CD14-positive monocyte (primary cell): ENCODE measurements at places on chromosomes 12 and 14.
A peak's percentile ranks its signal among the peaks of the same experiment; 100 is the strongest.

GRCh38 chr12:52268212-52268611 lies 6.2 kb upstream of the KRT86 start:
- DNase-seq = no peak

DNA sequence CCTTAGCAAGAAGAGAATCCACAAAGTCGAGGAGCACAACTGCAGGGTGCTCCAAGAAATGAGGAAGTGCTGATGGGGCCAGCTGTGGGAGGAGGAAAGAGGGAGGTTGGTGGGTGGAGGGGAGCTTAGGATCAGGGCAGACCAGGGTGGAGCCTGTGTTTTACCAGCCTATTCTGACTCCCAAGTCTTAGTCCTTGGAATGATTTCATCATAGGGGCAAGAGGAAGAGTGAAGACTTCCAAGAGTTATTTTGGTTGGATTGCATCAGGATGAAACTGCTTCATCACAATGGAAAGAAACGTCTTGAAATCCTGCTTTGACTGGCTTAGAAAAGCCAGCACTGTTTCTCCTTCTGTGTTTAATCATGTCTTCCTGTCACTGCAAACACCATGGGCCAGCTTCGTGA lies 194.0 kb downstream of the DPF3 start:
- peak; percentile 28 for DNase-seq

DNA sequence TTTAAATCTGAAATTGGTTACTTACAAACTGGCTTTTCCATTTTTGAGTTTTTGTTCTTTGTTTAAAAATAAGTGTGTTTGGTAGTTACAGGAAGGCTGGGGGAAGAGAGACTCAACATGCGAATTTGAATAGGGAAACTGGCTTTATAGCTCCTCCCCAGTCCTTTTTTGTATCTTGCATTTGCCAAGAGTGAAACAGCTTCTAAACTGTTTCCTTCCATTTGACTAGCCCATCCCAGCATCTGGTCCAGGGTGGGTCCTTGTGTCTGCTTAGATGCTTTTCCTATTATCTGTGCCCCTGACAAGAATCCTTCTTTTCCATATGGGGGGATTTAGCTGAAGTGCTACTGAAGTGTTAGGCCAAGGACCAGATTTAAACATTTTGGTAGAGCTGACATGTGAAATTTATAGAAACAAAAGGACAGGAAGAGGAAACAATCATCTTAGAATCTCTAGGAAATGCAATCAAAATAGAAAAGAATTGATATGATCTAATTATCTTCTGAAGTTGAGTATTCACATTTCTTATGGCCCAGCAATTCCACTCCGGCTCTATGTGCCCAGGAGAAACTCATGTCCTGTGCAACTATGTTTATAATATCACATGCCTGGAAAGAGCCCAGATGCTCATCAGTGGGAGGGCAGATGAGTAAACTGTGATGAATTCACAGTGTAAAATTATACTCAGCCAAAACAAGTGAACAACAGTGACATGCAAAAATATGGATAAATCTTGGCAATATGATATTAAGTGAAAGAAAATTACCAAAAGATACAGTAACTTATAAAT lies 7.4 kb downstream of the SMOC1 start:
- DNase-seq = no peak

- peak; percentile 90 for DNase-seq
These were observed 37.7 kb downstream of the LRRC74A start for GRCh38 chr14:76863724-76864407.

DNA sequence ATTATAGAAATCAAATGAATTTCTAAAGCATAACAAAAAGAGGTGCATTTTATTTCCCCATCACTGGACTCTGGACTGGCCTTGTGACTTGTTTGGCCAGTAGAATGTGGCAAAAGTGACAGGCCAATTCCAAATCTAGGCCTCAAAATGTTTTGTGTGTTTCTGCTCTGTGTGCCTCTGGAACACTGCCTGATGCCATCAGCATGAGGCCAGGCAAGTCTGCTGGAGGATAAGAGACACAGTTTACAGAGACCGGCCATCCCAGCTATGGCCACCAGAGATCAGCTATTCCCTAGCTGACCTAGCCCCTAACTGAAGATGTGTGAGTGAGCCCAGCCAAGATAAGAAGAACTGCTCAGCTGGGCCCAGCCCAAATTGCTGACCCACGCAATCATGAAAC lies 32.9 kb downstream of the ASCL1 start:
- DNase-seq = no peak

DNA sequence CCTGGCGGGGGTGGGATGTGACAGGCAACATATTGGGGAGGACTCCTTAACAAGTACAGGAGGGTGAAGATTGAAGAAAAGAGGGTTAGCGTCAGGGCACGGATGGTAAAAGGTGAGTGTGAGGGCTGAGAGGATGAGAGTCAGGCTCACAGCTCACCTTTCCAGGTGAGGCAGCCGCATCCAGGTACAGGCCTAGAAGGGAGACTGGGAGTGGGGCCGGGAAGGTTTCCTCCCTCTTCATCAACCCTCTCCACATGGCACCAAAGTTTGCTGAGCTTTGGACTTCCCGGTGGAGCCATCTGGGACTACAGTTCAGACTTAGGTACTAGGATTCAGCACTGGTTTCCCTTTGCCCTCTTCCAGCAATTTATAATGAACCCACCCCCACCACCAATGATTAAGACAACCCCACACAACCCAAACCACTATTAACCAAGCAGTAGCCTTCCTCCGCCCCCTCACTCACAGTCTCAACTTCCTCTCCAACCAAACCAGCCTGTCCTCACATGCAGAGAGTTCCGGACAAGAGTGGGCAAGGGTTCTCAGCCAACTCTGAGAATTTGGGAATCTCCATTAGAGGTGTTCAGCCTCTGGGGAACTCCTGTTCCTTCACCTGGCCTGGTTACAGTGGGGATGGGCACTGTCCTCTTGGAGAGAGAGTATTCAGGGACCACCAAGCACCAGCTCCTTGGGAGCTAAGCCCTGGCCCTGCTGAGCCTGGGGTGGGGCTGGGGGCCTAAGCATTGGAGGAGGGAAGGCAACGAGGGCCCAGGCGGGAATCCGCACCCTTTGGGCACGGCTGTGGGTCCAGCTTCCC lies 2.4 kb upstream of the HOXC4 start:
- DNase-seq = no peak

- DNase-seq = no peak
These were observed 117.3 kb downstream of the BTG1 start for GRCh38 chr12:92028441-92028709.

DNA sequence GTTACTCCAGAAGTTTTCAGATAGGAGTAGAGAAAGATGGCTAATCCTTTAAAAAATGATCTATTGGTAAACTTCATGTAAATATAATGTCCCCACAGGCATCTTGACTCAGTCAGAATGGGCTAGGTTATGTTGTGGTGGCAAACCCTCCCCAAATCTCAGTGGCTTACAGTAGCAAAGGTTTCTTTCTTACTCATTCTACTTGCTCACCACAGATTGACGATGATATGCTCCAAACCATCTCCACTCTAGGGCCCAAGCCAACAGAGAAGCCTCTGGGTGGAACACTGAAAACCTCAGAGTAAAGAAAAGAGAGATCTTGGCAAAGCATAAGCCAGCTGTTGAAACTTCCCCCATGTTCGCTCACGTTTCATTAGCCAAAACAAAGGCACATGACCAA lies 146.4 kb downstream of the EMP1 start:
- DNase-seq = no peak

DNA sequence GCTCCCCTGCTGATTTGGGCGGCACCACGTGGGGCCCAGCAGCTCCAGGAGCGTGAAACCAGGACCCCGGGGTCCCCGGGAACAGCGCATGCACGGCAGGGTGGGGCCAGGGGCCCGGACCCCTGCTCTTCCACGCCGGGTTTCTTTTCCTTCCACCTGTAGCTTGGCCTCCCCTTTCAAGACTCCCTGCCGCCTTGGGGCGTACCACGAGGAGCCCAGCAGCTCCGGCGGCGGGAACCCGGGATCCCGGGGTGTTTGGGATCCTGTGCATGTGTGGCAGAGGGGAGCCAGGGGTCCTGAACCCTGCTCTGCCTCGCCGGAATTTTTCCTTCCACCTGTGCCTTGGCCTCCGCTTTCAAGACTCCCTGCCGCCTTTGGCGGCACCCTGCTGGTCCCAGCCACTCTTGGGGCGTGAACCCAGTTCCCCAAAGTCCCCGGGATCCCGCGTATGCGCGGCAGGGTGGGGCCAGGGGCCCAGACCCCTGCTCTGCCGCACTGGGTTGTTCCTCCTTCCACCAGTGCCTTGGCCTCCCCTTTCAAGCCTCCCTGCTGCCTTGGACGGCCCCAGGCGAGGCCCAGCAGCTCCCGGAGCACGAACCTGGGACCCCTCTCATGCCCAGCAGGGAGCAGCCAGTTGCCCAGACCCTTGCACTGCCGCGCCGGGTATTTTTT lies 322.7 kb downstream of the ALG10 start:
- no peak for DNase-seq

GRCh38 chr12:128978067-128978466 lies 124.8 kb downstream of the GLT1D1 start:
- DNase-seq = no peak

- DNase-seq = no peak
These were observed 1.6 kb upstream of the RPS26 start for GRCh38 chr12:56040151-56040550.

DNA sequence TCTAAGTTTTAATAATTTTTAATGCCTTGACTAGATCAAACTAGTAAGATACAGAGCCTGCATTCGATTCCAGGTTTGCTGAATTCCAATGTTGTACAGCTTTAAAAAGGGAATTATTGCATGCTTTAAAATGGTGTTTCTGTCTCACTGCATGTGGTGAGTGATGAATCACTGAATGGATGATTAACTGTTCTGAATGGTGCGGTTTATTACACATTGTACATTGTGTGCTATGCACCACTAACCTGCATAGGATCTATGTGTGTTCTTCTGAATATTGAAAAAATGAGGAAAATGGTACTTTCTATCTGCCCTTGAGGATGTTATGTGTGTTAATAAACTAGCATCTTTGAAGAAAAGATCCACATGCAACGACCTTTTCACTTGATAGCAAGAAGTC lies 231.7 kb downstream of the NRXN3 start:
- no peak for DNase-seq

DNA sequence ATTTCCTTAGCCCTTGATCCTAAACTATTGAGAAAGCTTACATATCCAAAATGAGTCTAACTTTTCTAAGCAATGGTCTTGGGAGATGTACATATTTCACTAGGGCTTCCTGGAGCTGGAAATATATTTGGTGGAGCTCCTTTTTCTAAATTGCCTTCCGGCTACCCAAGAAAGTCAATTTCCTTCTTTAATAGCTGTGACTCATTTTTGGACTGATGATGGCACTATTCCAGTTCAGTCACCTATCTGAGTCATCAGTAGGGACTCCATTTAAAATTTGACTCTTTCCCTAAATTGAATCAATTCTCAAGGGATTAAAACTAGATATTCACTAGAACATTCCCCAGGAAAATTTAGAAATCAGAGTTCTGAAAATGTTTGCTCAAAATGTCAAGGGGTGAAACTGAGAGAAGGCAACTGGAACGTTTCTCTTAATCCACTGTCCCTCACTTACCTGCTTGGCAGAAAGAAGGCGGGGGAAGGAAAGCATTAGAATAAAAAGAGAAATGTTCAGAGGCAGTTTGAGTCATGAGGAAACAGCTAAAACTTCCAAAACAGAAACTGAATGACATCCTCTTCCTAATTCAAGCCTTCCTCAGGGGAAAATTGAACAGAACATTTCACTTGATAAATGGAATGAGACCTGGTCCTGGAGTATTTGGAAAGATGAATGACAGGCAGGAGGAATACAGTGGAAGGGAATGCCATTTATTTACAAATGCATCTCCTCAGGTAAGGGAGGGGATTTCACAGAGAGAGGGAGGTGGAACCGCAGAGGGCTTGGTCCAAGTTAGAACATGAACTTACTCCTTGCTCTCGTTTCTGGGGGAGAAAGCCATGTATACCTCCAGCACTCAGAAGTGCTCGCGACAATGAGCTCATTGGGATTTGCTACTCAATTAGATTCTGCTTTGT lies 91.2 kb downstream of the RGS6 start:
- DNase-seq = no peak

GRCh38 chr14:102215071-102215470 lies 75.4 kb downstream of the WDR20 start:
- no peak for DNase-seq

- no peak for DNase-seq
These were observed 52.0 kb downstream of the NAV3 start for GRCh38 chr12:77882709-77883108.

DNA sequence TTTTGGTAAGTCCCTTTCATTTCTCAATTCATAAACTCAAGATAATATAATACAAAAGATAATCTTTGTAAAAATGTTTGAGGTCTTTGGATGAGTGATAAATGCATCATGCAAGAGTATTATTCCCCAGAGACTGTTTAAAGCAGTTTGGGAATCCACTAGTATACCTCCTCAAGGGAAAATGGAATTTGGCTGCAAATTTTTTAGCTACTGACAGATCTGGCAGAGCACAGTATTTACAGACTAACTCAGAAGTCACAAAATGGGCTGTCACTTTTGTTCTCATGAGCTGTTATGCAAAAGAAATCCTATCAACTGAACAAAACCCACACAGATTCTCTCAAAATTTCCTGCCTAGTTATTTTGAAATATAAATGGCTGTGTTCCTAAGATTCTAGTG lies 9.9 kb downstream of the SPIC start:
- no peak for DNase-seq

- no peak for DNase-seq
These were observed 100.4 kb upstream of the SRRM4 start for GRCh38 chr12:118880720-118881493.

DNA sequence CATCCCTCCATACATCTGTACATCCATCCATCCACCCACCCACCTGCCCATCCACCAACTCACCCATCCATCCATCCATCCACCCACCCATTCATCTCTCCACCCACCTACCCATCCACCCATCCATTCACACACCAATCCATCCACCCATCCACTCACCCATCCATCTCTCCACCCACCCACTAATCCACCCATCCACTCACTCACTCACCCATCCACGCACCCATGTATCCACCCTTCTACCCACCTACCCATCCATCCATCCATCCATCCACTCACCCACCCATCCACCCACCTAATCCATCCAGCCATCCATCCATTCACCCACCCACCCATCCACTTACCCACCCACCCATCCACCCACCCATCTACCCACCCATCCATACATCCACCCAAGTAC lies 16.2 kb downstream of the GALNT9 start:
- no peak for DNase-seq

- no peak for DNase-seq
These were observed 12.2 kb downstream of the SLC7A7 start for GRCh38 chr14:22802860-22803686.

DNA sequence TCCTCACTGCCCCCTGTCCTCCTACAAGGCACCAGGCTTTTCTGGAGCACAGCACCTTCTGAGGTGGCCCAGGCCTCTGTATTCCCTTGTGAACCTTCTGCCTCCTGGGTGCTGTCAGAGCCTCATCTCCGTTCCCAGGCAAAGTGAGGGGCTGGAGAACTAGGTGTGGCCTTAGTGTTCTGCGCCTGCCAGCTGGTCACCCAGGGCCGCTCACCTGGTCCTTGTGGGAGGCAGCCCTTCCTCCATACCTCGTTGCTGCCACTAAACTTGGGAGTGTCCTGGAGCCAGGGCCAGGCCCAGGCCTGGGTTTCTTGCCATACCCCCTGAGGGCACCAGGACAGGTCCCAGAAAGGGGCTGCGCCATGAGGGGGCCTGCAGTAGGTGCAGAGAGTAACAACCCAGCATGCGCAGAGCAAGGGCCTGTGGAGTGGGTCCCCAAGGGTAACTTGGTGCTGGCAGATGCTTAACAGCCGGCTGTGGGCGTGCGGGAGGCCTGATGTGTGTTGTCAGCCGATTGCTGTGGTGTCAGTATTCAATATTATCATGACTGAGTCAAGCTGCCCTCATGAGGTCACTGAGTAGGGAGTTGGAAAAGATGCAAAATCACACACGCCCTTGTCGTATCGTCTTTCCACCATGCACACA lies 17.1 kb downstream of the OTUB2 start:
- DNase-seq = no peak
